Endothelial cell of umbilical vein (primary cell): ENCODE measurements at places on chromosomes 5 and 9. TPM values are rescaled to one million over a fixed set of nuclear protein-coding genes. Genes with fewer than 3 reads are reported as not detected.

PTPRD gene
- total RNA-seq, result 5.5 and 23.2 TPM in 2 replicates

SPINK4 gene
- total RNA-seq, result not detected in 2 replicates

GRCh38 chr5:57494104-57495098 is 11.8 kb upstream of the ACTBL2 start:
- peaks cover 48% of the 10 kb centered on the region for H3K4me1 ChIP-seq
- H3K4me3 ChIP-seq, result no peak overlapping the region
- H3K27ac ChIP-seq, result peak overlapping the region; percentile 92

SMIM15 gene
- 48.8 and 54.5 TPM in 2 replicates for total RNA-seq

DNA sequence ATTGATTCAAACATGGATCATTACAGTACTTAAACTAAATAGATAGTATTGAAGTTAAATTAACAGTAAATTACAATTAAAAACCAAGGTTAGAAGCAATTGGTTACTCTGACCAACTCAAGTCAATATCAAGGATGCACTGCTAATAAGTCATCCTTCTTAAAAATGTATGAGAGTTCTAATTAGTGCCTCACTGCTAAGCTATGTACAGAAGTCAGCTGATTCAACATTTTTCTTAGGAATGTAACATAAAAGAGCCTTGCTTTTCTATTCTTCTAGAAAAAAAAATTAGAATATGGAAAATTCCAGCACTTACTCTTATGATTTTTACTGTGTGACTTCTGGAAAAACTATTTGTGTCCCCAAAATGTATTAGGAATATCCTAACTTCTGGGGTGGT is 75.7 kb upstream of the FBN2 start:
- no peak for DNase-seq
- H3K36me3 ChIP-seq, result no peaks in the 10 kb centered on the region
- no peaks in the 10 kb centered on the region for H3K27me3 ChIP-seq
- H3K27ac ChIP-seq, result no peak overlapping the region
- no peak overlapping the region for H3K4me3 ChIP-seq

DNA sequence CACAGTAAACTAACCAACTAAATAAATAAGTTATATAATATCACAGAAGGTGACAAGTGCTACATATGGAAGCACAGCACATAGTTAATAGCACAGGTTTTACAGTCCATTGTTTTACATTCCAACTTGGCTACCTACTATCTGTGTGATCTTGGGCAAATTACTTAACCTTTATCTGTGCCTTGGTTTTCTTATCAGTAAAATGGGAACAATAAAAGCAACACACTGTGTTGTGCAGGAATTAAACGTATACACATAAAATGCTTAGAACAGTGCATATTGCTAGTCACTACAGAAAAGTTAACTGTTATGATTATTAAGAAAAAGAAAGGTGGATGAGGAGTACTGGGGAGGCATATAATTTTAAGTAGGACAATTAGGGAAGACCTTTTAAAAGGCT is 42.8 kb upstream of the GOLGA1 start:
- H3K36me3 ChIP-seq, result no peaks in the 10 kb centered on the region
- H3K27me3 ChIP-seq, result no peaks in the 10 kb centered on the region
- no peaks in the 10 kb centered on the region for H3K4me1 ChIP-seq
- no peak overlapping the region for H3K4me3 ChIP-seq

- no peak overlapping the region for H3K4me3 ChIP-seq
- no peaks in the 10 kb centered on the region for H3K36me3 ChIP-seq
- DNase-seq, result no peak
- H3K27ac ChIP-seq, result no peak overlapping the region
- no peaks in the 10 kb centered on the region for H3K4me1 ChIP-seq
Measured at GRCh38 chr5:43798740-43799139, 195.8 kb downstream of the NNT start.

DNA sequence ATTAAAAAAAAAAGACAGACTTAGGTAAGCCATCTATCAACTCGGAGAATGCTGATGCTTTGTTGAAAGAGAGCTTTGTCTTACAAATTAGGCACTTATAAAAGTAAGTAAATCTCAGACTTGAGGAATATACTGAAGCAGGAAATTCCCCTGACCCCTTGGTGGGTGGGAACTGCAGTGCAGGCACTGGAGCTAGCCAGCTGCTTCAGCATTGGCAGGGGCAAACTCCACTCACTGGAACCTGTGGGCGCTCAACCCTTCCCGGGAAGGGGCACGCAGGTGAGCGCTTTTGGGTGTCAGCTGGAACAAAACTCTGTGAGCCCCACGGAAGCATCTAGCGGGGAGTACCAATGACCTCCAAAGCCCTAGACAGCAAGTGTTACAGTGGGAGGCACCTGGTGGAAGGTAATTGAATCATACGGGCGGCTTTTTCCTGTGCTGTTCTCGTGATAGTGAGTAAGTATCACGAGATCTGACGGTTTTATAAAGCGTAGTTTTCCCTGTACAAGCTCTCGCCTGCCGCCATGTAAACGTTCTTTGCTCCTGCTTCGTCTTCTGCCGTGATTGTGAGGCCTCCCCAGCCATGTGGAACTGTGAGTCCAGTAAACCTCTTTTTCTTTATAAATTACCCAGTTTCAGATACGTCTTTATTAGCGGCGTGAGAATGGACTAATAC is 628.0 kb upstream of the CDH18 start:
- no peaks in the 10 kb centered on the region for H3K4me1 ChIP-seq
- no peak overlapping the region for H3K27ac ChIP-seq
- H3K36me3 ChIP-seq, result no peaks in the 10 kb centered on the region
- no peak for DNase-seq

DNA sequence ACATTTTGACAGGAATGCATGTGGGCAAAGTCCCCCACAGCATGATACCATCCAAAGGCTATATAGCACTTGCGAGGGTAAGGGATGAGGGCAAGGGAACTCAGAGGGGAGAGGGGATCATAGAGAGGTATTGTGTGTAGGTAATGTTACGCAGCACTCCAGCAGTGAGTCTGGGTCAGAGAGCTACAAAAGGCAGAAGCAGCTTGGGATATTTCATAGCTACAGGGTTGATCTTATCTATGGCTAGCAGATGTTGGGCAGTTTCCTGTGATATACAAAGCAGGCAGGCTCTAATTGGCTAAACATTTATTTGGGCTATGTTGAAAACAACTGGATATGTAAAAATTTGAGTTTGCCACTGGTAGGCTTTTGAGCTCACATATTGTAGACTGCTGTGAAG is 17.8 kb upstream of the SLCO4C1 start:
- H3K27ac ChIP-seq, result no peak overlapping the region
- H3K4me1 ChIP-seq, result no peaks in the 10 kb centered on the region
- H3K4me3 ChIP-seq, result no peak overlapping the region
- no peak for DNase-seq
- H3K36me3 ChIP-seq, result no peaks in the 10 kb centered on the region

GRCh38 chr5:173315495-173316338 is 12.5 kb downstream of the STC2 start:
- no peak overlapping the region for H3K27ac ChIP-seq
- H3K4me3 ChIP-seq, result no peak overlapping the region
- no peaks in the 10 kb centered on the region for H3K4me1 ChIP-seq
- no peaks in the 10 kb centered on the region for H3K27me3 ChIP-seq
- H3K36me3 ChIP-seq, result no peaks in the 10 kb centered on the region

PPP2R2B gene
- total RNA-seq, result not detected in 2 replicates

DNA sequence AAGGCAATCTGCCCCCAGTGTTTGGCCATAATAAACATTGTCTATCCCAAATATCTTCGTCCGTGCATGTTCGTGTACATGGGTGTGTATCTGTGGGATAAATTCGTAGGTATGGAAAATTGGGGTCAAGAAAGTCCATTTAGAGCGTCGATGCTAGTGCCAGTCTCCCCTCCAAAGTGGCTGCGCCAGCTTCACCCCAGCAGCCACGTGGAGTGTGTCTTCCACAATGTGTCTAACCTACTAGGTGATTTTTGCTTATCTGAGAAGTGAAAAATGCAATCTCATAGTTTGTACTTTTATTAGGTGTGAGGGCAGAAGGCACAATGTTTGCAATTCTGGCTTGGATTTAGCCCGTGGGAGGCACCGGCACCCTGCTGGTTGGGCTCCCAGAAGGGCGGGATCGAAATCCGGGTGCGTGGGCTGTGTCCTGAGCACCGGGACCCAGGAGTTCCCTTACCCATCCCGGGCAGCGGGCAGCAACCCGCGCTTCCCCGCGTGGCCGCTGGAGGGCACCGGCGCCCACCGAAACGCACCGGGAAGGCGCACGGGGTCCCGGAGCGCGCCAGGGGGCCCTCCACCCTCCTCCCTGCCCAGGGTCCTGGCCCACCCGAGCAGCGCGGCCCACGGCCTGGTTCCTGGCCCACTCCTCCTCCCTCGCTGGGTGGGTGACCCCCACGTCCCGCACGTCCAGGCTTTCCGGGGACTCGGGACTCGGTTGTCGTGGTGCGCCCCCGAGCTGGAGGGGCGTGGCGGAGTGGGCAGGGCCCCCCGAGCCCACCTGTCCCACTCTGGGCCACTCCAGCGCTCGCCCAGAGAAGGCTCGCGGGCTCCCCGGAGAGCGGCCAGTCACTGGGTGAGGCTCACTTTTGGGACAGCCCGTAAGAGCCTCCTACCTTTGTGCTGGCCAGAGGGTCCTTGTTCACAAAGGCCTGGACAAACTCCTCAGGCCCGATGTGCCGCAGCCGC is 55.4 kb upstream of the RNF130 start:
- no peak for DNase-seq
- no peaks in the 10 kb centered on the region for H3K27me3 ChIP-seq
- no peak overlapping the region for H3K4me3 ChIP-seq
- H3K36me3 ChIP-seq, result no peaks in the 10 kb centered on the region
- H3K27ac ChIP-seq, result no peak overlapping the region

DNA sequence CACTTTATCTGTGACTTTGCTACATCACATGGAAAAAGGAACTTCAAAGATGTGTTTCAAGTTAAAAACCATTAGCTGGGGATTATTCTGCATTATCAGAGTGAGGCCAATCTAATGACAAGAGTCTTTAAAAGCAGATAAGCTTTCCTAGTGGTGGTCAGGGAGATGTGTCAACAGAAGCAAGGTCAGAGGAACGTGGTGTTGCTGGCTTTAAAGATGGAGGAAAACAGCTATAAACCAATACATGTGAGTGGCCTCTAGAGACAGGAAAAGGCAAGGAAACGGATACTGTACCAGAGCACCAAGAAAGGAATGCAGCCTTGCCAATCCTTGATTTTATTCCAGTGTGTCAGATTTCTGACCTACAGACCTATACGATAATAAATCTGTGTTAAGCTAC is 204.2 kb downstream of the TAF11L14 start:
- H3K4me1 ChIP-seq, result no peaks in the 10 kb centered on the region
- H3K27me3 ChIP-seq, result no peaks in the 10 kb centered on the region
- peak; percentile 71 for DNase-seq
- no peak overlapping the region for H3K27ac ChIP-seq
- no peaks in the 10 kb centered on the region for H3K36me3 ChIP-seq
- no peak overlapping the region for H3K4me3 ChIP-seq

DNA sequence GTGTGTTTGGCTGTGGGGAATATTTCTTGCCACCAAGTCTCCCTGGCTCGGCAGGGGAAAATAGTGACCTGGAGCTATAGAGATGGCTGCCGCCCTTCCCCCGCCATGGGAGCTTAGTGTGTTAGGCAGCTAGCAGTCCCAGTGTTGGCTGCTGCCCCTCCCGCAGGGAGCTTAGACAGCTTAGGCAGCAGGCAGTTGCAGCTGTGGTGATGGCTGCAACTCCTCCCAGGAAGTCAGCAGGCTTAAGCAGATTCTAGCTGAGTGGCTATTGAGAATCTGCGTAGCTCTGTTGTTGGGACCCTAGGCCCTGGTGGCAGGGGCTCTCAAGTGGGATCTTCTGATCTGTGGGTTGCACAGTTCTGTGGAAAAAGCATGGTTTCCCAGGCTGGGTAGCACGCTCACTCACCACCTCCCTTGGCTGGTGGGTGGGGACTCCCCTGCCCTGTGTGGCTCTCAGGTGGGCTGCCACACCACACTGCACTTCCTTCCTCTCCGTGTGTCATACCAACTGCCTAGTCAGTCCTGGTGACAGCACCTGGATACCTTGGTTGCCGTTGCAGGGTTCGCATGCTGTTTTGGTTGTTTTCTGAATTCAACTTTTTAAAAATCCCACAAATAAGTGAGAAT is 9.3 kb downstream of the OR1N2 start:
- DNase-seq, result no peak
- no peak overlapping the region for H3K27ac ChIP-seq
- H3K27me3 ChIP-seq, result no peaks in the 10 kb centered on the region
- H3K4me1 ChIP-seq, result no peaks in the 10 kb centered on the region

GRCh38 chr5:130710596-130710995 is 454.5 kb downstream of the HINT1 start:
- H3K27me3 ChIP-seq, result no peaks in the 10 kb centered on the region
- H3K4me1 ChIP-seq, result peaks cover 26% of the 10 kb centered on the region
- H3K36me3 ChIP-seq, result no peaks in the 10 kb centered on the region
- H3K27ac ChIP-seq, result peak overlapping the region; percentile 48

CRHBP gene
- 0.51 TPM in 1 of 2 replicates, not detected in the other for total RNA-seq

- no peak overlapping the region for H3K27ac ChIP-seq
- H3K4me3 ChIP-seq, result no peak overlapping the region
- no peak for DNase-seq
- H3K4me1 ChIP-seq, result no peaks in the 10 kb centered on the region
Measured at GRCh38 chr5:36640949-36641348, 34.5 kb downstream of the SLC1A3 start.

ACOT12 gene
- total RNA-seq, result not detected in 2 replicates

GRCh38 chr5:78526049-78526525 is 122.5 kb downstream of the LHFPL2 start:
- peaks cover 96% of the 10 kb centered on the region for H3K4me1 ChIP-seq
- H3K4me3 ChIP-seq, result no peak overlapping the region
- peak overlapping the region; percentile 99 for H3K27ac ChIP-seq
- H3K27me3 ChIP-seq, result no peaks in the 10 kb centered on the region
- H3K36me3 ChIP-seq, result no peaks in the 10 kb centered on the region

GRCh38 chr9:78010445-78010844 is 21.2 kb downstream of the GNAQ start:
- no peaks in the 10 kb centered on the region for H3K36me3 ChIP-seq
- H3K4me3 ChIP-seq, result no peak overlapping the region
- no peaks in the 10 kb centered on the region for H3K27me3 ChIP-seq
- no peak overlapping the region for H3K27ac ChIP-seq

- no peak for DNase-seq
- no peaks in the 10 kb centered on the region for H3K4me1 ChIP-seq
- H3K4me3 ChIP-seq, result no peak overlapping the region
Measured at GRCh38 chr5:116769470-116769869, 194.8 kb upstream of the SEMA6A start.

- DNase-seq, result no peak
- peaks cover 4% of the 10 kb centered on the region for H3K27me3 ChIP-seq
- no peaks in the 10 kb centered on the region for H3K36me3 ChIP-seq
- H3K4me1 ChIP-seq, result no peaks in the 10 kb centered on the region
Measured at GRCh38 chr9:38313421-38313820, 79.1 kb upstream of the ALDH1B1 start.

- DNase-seq, result no peak
- peaks cover 2% of the 10 kb centered on the region for H3K27me3 ChIP-seq
- H3K27ac ChIP-seq, result no peak overlapping the region
- no peaks in the 10 kb centered on the region for H3K4me1 ChIP-seq
Measured at GRCh38 chr5:133257977-133258376, 206.2 kb downstream of the HSPA4 start.
